ENCODE measurements at places on chromosomes 11 and 22.

- DNase-seq, result peak; percentile 12
Observed at GRCh38 chr11:1705126-1706052, 8.4 kb downstream of the KRTAP5-6 start.

- no peak for DNase-seq
Observed at GRCh38 chr11:94106716-94107115, 21.9 kb upstream of the PANX1 start.

GRCh38 chr11:97800891-97801290 lies 1219.9 kb upstream of the CNTN5 start:
- DNase-seq, result no peak

- no peak for DNase-seq
Observed at GRCh38 chr11:64715756-64716472, 7.1 kb downstream of the NRXN2 start.

GRCh38 chr11:77959434-77959833 lies 35.0 kb downstream of the INTS4 start:
- DNase-seq, result no peak

- no peak for DNase-seq
Observed at GRCh38 chr22:45438336-45438735, 24.8 kb downstream of the RIBC2 start.

DNA sequence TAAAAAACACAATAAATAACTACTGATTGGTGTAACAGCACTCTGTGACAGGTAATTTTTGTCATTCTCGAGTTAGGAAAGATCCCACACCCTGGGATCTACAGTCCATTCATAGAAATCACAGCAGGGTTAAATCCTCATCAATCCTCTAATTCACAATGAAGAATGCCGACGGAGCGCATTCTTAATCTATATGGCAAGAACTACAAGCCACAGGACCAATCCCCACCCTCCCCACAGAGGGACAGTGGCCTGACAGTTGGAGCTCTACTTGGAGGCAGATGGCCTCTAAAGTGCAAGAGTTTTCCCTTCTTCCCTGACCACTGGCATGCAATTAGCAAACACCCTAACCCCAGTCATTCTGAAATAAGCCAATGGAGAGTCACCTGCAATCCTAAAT lies 34.2 kb downstream of the TCF20 start:
- no peak for DNase-seq

DNA sequence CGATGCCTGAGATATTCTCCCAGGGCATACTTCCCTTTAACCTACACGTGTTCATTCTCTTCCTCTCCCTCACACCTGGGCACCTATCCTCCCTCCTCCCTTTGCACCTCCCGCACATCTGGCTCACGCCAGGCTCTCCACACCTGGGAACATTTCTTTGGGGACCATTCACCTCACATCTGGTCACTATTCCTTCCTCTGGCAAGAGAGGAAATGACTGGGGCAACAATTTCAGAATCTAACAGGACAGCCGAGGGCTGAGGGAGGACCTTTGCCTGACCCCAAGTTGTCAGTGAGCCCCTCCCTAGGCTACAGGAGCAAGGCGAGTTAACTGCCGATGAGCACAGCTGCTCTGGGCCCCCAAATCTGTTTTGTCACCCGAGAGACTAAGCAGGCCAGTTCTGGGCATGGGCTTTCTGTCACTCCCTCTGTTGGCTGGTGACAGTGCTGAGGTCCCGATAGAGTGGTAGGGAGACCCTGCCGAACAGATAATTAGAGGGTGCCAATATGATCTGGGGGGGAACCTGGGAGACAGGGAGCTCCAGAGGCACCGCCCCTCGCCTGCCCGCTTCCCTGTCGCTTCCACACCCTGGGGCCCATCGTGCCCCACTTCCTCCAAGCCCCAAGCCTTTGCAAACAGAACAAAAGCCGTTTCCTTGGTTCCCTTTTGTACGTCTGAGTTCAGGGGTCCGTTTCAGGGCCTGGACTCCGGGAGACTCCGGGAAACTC lies 45.6 kb downstream of the EIF3F start:
- no peak for DNase-seq

DNA sequence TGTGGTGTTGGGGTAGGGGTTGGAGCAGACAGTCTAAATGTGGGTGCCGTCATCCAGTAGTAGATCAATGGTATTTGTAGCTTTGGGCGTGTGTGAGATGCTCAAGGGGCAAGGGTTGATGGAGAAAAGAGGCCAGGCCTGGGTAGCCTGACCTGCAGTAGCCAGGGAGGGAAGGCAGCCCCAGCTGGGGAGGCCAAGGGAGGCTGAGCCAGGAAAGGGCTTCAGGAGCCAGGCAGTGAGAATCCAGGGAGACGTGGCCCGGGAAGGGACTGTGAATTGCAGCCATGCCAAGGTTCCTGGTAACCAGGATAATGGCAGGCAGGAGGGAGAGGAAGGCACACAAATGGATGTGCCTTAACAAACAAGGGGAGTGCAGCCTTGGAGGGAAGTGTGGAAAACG lies 2.5 kb upstream of the DERL3 start:
- DNase-seq, result no peak

DNA sequence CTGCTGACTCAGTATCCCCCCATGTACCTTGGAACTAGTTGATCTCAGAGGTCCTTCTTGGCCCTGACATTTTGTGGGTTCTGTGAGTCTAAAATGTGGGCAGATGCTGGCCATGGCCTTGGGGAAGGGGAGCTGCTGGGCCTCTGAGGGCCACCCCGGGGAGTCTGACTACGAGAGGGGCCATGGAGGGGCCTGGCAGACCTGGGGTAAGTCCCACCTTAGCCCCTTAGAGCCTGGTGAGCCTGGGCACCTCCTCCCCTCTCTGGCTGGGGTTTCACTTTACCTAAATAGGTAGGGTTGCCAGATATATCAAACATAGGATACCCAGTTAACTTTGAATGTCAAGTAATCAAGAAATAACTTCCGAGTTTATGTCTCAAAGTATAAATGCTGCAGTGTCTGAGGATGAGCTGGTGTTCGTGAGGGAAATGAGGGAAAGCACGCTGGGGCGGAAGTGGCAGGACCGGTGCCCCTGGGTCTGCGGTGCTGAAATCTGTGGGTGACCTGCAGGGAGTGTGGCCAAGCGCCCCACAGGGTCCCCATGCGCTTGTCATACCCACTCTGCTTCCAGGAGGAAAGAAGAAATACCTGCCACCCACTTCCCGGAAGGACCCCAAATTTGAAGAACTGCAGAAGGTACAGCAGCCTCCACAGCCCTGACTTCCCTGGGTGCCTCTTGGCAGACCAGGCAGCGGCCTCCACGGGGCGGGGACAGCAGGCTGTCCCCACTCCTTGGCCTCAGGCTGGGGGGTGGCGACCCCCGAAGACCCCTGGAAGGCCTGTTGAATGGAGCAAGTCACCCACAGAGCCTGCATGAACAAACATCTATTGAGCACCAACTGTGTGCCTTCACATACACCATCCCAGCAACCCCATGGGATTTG lies 4.8 kb downstream of the PARVG start:
- no peak for DNase-seq

DNA sequence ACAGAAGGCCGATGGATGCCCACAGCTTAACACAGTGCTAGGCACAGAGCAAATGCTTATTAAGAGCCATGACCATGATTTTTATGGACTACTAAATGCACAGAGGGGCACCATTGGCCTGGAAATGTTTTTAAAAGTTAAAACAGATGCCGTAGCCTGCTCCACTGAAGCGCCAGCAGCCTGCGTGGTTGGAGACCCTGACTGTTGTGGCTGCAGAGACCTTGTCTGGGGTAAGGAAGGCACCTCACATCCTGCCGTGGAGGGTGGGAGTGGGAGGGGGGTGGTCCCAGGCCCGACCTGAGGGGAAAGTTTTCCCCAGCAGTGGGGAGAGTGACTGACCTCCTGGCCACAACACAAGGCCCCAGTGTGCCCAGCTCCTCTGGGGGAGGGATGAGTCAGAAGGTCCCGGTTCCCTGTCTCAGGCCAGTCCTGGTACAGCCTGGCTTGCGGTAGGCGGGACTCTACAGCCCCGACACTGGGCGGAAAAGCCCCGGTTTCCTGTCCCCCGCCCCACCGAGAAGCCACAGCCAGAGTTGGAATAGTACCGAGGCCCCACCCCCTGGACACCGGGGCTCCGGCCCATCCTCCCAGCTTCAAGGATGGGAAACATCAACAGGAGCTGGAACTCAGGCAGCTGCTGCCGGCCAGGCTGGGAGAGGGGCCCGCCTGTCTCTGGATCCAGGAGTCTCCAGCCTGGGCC lies 7.0 kb downstream of the CHST1 start:
- no peak for DNase-seq

DNA sequence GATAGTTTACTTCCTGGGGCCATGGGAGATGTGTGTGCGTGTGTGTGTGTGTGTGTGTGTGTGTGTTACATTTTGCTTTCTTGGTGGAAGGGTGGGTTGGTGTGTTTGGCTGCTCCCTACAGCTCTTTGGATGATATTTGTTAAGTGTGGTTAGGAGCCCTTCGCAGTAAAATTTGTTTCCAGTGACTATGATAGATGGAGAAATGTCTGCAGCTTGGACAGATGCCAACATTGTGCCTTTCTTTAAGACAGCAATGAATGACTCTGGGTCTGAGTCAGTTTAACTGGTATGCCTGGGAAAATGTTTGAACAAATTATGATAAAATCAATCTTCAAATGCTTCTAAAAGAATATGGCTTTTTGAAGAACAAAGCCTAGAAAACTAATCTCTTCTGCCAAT lies 102.7 kb upstream of the TRPC6 start:
- DNase-seq, result peak; percentile 91

GRCh38 chr11:65803797-65804492 lies 17.1 kb downstream of the OVOL1 start:
- DNase-seq, result no peak

- peak; percentile 99 for DNase-seq
Observed at GRCh38 chr11:112537846-112538330, 277.2 kb upstream of the PLET1 start.

GRCh38 chr11:103110391-103110790 lies 1.2 kb downstream of the DYNC2H1 start:
- peak; percentile 37 for DNase-seq

DNA sequence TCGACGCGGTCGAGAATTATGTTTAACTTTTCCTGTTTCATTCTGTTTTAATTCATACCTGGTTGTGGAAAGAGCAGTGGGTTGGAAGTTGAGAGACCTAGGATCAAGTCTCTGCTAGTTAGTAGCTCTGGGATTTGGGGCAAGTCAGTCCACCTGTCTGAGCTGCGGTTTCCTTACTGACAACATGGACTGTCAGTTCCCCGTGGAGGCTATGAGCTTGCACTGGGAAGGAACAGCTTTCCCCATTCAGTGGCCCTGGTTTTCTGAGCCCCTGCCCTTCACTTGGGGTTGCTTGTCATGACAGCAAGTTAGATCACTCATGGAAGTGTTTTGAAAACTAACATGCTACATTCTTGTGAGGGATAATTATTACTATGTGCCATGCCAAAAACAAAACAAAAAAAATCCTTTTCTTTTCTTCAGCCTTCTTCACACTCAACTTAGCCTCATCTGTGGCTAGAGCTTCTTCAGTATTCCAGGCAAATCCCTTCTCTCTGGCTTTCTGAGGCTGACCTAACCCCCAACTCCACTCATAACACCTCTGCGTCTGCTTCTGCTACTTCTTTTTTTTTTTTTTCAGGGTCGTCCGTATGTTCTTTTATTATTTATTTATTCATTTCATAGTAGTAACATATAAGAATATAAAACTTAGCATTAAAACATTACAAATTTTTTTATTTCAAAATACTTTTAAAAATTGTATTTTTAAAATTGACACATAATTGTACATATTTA lies 43.0 kb upstream of the ZBED5 start:
- DNase-seq, result peak; percentile 86

GRCh38 chr22:31248138-31248745 lies 36.1 kb downstream of the LIMK2 start:
- peak; percentile 89 for DNase-seq

- no peak for DNase-seq
Observed at GRCh38 chr11:65206901-65207300, 25.2 kb downstream of the CAPN1 start.

- no peak for DNase-seq
Observed at GRCh38 chr22:23114721-23115020, 27.1 kb downstream of the RSPH14 start.
